Lower leg skin (tissue), 4 donors: ENCODE measurements at places on chromosomes 12 and 14. TPM values are rescaled to one million over a fixed set of nuclear protein-coding genes. Genes with fewer than 3 reads are reported as not detected.

Gene SERPINA12
- 477 TPM for total RNA-seq

Gene PRR4
- total RNA-seq = 33.5 TPM

Gene GPR84
- total RNA-seq = not detected

Gene SLC6A15
- total RNA-seq = 10.1 TPM

Gene NR4A1
- 92.5 TPM for total RNA-seq

Gene STAT2
- 92.3 TPM for total RNA-seq

Gene MANSC4
- total RNA-seq = not detected
